ENCODE measurements at places on chromosomes 11 and 22.
A peak's percentile ranks its signal among the peaks of the same experiment; 100 is the strongest.

GRCh38 chr11:9575260-9576240 lies 2.1 kb downstream of the WEE1 start:
- no peak for DNase-seq

DNA sequence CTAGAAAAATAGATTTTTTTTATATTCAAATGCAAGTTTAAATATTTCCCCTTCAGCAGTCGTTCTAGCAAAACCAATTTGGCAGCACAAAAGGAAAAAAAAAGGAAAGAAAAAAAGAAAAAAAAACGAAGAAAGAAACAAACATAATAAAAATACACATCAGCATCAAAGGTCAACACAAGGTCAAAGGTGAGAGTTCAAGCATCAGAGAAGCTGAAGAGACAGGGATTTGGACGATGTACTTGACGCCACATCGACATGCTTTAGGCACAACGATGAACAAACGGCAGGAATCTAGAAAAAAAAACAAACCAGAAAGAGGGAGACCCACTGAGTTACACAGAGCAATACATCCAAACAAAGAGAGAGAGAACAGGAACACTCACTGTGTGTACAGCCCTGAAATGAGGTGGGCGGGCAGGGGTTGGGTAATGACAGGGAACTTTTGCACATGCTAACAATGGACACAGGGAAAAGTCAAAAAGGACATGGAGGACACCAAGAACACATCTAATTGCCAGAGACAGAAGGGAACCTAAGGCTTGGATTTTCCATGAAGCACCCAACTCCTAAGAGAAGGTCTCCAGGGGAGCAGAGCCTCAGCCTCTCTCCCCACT lies 19.8 kb upstream of the RAPSN start:
- DNase-seq = no peak

GRCh38 chr11:72493426-72494108 lies 59.2 kb upstream of the CLPB start:
- no peak for DNase-seq

GRCh38 chr11:32426819-32427615 lies 8.3 kb downstream of the WT1 start:
- DNase-seq = no peak

DNA sequence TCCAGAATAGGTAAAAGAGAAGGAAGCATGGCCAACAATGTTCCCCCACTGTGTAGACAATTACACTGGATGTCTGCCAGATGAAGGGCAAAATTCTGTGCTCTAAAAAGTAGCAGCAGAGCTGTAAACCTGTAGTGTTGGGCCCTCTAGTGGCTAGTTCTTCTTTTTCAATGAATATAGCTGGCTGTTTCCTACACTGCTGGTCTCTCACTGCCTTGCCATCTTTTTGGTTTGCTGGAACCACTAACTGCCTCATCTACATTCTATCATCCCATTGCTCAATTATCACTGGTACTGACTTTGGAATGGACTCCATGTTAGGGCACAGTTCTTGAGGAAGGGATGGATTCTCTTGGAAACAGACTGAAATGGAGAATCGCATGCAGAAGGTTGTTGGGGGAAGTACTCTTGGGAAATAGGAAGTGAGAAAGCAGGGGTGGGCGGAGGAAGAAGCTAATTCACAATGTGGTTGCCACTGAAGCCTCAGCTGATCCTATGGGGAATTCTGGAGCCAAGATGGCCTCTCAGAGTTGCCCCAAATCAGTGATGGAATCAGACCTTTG lies 17.9 kb downstream of the KCNE3 start:
- peak; percentile 34 for DNase-seq

DNA sequence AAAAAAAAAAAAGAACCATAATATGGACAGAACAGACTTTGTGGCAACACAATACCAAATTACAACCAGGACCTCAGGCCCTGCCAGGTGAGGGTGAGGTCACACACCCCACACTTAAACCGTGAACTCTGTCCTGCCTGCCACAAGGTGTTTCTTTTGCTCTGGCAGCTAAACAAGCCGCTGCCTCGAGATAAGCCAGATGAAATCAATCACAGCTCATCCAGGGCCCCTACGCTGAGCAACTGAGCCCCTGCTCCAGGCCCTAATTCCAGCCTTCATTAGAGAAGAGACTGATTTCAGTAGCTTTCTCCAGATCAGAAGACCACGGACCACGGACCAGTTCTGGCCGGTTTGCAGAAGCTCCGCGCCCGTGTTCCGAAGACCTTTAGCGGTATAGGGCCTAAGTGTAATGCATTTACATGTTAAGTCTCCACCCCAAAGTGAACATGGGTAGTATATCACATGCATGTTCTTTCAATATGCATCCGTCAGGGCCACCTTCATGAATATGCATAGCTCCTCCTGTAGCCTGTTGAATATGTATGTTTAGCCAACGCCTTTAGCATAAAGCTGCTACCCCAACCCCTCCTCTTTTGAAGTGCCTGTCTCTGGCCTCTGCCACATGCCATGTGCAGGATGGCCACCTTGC lies 14.8 kb upstream of the RAC2 start:
- no peak for DNase-seq

DNA sequence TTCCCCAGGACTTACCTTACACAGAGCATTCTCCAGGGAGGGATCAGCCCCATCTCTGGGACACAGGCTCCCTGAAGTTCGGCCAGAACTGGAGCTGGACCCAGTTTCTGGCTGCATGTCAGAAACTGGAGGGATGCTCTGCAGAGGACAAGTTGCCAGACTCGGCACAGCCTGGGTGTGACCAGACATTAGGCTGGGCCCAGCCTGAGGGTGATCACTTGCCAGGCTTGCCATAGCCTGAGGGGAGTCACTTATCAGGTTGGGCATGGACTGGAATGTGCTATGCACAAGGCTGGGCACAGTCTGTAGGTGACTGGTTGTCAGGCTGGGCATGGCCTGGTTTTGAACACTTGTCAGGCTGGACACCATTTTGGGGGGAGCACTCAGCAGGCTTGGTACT lies 30.7 kb upstream of the STK33 start:
- DNase-seq = no peak

DNA sequence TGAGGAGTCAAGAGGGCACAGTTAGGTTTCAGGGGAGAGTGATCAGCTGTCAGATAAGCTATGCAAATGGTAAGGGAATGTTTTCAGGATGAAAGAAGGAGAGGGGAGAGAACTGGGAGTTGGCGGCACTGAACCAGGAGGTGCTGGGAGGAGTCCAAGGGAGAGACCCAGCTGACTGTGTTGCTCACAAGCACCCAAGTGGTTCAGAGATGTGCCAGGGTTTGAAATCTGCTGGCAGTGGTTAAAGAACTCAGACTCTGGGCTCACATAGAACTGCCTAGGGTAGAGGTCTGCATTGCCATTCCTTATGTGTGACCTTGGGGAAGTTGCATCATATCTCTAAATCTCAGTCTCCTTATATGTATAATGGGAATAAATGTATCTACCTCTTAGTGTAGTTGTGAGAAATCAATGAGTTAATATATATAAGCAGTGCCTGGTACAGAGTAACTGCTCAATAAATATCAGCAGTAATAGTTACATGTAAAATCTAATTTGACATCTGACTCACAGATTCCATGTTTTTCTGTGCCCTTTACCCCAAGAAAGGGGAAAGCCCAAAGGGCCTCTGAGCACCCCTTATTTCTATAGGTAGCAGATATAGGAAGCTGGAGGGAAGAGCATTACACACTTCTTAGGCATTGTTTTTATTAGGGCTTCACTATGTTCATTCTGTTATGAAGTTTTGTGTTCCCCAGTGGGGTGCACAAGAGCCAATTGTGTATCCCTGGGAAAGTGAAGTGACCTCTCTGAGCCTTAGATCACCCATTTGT lies 66.9 kb upstream of the SESN3 start:
- DNase-seq = no peak

- DNase-seq = no peak
Measured at GRCh38 chr11:120133216-120134105, 4.5 kb downstream of the TRIM29 start.

DNA sequence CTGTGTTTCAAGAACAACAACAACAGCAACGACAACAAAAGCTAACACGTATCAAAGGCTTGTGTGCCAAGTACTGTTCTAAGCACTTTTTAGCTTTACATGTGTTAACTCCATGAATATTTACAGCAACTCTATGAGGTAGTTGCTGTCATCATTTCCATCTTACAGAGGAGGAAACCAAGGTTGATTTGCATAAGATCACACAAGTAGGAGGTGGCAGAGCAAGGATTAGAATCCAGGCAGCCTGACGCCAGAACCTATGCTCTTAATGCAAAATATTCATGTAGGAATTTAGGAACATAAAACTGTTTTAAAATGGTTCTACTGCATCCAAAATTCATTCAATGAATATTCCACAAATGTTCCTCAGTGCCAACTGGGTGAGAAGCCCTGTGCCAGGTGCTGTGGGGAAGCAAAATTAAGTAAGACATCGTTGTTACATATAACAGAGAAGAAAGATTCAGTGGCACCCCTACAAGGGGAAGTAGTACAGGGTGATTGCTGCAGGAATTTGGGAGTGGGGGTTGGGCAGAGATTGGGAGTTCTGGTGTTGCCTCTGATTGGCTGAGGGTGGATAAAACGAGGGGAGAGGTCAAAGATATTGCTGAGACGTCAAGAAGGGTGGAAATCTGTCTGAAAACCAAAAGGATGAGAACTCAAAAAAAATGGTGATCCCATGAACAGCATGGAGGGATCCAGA lies 86.1 kb upstream of the ARHGAP20 start:
- no peak for DNase-seq

DNA sequence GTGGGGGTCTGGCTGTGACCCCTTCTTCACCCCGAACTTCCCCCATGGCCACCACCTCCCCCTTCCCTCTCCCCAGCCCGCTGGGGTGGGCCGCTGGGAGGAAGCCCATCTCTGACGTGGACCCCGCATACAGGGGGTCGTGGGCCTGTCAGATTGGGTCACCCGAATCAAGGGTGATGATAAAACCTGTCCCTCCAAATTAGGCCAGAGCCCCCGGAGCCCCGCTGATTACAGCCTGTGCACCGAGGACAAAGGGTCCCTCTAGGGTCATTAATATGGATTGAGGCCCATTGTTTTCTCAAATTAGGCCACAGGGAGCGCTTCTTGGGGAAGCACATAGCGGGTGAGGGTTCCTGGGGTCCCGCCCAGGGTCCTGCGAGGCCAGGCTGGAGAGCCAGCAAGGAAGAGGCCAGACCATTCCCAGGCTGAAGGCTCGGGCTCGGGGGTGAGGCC lies 4.9 kb upstream of the LINC01488 start:
- no peak for DNase-seq

GRCh38 chr22:30371981-30372380 lies 15.2 kb downstream of the CCDC157 start:
- DNase-seq = no peak

DNA sequence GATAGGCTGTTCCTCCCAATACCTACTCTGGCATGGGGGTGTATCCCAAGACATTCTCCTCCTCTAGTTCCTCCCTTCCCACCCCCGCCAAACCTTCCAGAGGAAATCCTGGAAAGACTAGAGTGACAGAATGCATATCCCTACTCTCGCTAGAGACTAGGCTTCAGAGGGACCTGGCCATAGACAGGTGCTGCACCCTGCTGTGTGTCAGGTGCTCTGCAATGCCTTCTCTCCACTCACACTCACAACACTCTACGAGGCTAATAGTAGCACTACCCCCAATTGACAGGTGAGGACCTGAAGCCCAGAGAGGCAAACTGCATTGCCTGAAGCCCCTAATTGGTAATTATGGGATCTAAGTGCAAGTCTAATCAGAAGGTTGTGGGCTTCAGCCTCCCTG lies 46.2 kb upstream of the LMO1 start:
- DNase-seq = no peak

- DNase-seq = no peak
Measured at GRCh38 chr11:115905341-115906000, 401.3 kb upstream of the CADM1 start.

GRCh38 chr11:102119997-102120396 lies 9.8 kb downstream of the YAP1 start:
- no peak for DNase-seq

- DNase-seq = no peak
Measured at GRCh38 chr11:103968685-103969084, 67.8 kb upstream of the DDI1 start.

DNA sequence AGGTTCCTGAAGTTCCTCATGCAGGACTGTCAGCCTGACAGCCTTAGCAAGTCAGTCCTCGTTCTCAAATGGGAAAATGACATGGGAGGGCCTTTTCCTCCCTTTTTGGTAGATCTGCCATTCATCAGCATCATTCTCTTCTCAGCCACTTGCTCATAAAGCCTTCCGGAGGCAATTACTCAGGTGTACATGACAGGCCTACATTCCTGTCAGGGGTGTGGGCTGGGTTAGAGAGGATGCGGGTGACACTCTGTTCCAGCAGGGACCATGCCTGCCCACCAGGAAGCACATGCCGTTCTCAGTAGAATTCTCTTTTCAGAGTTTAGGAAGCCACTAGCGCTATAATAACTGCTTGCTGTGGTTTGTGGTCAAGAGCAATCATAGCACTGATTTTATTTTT lies 24.2 kb upstream of the ANKK1 start:
- no peak for DNase-seq

DNA sequence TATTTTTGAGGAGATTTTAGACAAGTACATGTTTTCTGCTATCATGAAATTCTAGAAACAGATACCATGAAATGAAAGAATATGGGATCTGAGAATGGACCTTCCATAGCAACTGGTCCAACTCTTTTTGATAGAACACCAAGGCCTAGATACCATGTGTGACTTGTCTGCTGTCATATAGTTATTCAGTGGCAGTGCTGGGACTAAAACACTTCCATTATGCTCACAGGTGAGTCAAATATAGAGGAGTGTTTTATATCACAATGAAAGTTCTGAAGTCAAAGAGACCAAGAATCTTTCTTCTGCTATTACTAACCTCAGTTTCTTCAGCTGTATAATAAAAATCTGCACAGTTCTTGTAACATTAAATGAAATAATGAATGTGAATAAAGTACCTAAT lies 276.9 kb downstream of the DCDC1 start:
- no peak for DNase-seq

- no peak for DNase-seq
Measured at GRCh38 chr11:11467312-11467711, 114.3 kb upstream of the CSNK2A3 start.

DNA sequence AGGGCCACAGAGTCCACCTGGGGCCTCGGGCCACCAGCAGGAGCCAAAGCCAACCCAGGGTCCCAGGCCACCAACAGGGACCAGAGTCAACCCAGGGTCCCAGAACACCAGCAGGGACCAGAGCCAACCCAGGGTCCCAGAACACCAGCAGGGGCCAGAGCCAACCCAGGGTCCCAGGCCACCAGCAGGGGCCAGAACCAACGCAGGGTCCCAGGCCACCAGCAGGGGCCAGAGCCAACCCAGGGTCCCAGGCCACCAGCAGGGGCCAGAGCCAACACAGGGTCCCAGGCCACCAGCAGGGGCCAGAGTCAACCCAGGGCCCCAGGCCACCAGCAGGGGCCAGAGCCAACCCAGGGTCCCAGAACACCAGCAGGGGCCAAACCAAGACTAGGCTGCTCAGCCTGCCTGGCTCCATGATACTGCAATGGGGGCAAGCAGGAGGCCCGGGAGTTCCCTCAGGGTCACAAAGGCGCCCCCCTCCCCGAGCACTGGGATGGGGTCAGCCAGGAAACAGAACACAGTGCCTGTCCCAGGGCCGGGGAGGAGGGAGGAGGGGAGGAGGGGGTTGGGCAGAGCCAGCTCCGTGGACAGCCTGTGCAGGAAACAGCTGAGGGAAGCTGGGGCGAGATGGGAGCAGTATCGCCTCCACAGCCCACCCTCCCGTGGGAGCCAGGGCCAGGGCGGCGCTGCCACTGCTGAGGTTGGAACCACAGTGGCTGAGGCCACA lies 62.0 kb upstream of the PRR5 start:
- no peak for DNase-seq
